Caki2 (cell line): ENCODE measurements at places on chromosomes 7 and 10. TPM values are rescaled to one million over a fixed set of nuclear protein-coding genes. Genes with fewer than 3 reads are reported as not detected.

Gene GOLGA7B
- total RNA-seq: 5.1 and 5.4 TPM in 2 replicates

Gene PTN
- not detected in 2 replicates for total RNA-seq

Gene IL15RA
- 20.9 and 49.6 TPM in 2 replicates for total RNA-seq

Gene PGAM2
- total RNA-seq: not detected in 2 replicates

Gene GNAT3
- not detected in 2 replicates for total RNA-seq

Gene AKR1C4
- total RNA-seq: not detected in 2 replicates

Gene CALHM1
- not detected in 2 replicates for total RNA-seq

Gene TRIL
- total RNA-seq: 0.20 TPM in 1 of 2 replicates, not detected in the other

Gene EBF3
- total RNA-seq: not detected in 2 replicates

Gene ANKRD30A
- not detected in 2 replicates for total RNA-seq

Gene TMEM225B
- not detected in 2 replicates for total RNA-seq

Gene TAS2R41
- total RNA-seq: not detected in 2 replicates

Gene ST8SIA6
- not detected in 2 replicates for total RNA-seq

Gene CYP3A5
- 0.49 and 6.0 TPM in 2 replicates for total RNA-seq

Gene PTF1A
- not detected in 2 replicates for total RNA-seq

Gene FKBP9
- 298 and 315 TPM in 2 replicates for total RNA-seq

Gene NAT16
- not detected in 2 replicates for total RNA-seq

Gene FEZF1
- not detected in 2 replicates for total RNA-seq

Gene GPER1
- total RNA-seq: 2.5 and 7.7 TPM in 2 replicates
